ENCODE measurements at places on chromosomes 11 and 22.

- no peak for DNase-seq
Observed at GRCh38 chr11:70473873-70474690, 75.8 kb downstream of the CTTN start.

- DNase-seq = no peak
Observed at GRCh38 chr11:134830312-134830711, 418.3 kb upstream of the B3GAT1 start.

DNA sequence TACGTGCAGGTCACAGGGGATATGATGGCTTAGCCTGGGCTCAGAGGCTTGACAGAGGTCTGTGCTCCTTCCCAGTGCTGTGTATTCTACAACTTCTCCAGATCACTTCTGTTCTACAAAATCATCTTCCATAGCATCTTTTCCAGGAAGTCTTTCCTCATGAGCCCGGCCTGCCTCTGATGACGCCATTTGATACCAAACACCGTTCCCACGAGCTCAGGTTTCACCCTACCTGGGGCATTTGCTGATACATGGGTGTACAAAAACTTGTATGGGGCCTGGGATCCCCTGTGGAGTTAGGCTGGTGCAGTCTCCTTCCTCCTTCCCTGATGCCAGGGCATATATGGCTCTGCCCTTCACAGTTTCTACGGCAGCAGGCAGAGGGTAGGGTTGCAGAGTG is 78.7 kb downstream of the NECTIN1 start:
- DNase-seq = no peak

GRCh38 chr11:10659339-10660216 is 34.0 kb downstream of the IRAG1 start:
- no peak for DNase-seq
